ENCODE measurements at places on chromosomes 5 and 9.
A peak's percentile ranks its signal among the peaks of the same experiment; 100 is the strongest.

DNA sequence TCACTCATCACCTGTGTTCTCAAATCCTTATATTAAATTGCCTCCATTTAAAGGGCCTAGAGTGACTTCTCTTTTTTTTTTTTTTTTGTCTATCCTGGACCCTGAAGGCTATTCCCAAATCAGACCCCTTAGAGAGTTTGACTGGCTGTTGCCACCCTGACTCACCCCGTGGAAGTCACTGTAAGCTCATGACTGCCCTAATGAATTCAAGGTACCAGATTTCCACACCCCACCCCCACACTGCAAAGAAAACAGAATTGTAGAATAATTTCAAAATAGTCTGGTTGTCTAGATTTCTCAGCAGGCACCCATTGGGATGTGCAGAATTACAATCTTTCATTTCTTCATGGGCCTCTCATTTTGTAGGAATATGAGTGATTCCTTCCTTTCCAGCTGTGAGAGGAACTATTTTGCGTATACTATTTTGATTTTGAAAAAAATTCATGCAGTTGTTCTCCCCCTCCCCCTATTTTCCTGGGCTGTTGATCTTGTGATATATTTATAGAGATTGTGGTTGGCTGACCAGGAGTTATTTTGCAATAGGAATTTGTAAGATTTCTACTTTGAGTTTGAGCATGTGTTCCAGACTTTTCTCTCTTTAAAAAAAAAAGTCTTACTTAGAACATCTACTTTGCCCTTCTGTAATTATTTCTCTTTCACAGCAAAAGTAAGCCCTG lies 79.1 kb downstream of the ZNF618 start:
- DNase-seq = no peak

GRCh38 chr9:94900222-94901018 lies 173.9 kb downstream of the AOPEP start:
- no peak for DNase-seq

DNA sequence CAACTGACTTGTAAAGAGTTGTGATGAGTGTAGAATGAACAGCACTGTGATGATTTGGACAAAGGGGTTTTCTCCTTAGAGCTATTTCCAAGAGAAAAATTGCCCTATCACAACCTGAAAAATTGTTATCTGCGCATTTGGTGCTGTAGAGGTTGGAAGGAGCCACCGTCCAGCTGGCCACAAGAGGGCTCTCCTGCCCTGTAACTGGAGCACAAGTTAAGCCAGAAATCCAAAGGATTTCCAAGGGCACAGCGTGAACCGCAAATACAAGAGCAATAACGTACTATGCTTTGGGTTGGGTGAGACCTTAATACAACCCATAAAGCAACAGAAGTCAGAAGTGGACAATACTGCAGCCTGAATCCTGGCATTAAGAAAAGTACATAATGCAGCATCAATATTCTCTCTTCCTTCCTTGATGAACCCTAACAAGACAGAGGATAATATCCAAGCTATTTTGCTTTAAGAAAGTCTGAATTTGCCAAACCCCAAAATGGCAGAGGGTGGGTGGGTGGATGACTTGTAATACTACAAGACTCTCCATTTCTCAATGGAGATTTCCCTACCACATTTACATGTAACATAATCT lies 56.8 kb upstream of the SMIM32 start:
- DNase-seq = peak; percentile 21

GRCh38 chr9:129351058-129351641 lies 173.1 kb upstream of the IER5L start:
- DNase-seq = no peak

DNA sequence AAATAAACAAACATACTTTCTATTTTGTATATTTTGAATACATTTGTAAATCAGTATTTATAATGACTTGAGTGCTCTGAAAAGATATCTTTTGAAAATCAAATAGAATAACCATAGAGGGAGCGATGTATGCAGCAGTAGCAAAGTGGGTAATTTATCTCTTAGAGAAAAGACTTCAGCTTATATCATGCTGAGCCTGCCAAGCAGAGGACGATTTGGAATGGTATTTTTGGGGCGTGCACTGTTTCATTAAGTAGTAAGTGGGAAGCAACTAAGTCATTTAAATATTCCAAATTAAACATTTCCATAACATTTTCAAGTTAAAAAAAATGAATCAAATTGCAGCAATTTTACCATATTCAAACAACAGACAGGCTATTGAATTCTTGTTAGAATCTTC lies 147.6 kb downstream of the CDH10 start:
- no peak for DNase-seq

GRCh38 chr5:17217493-17218352 lies at the start of gene BASP1:
Gene BASP1, plus strand, starts transcription at chr5:17217631. Its CDS starts 57,586 bp downstream, at chr5:17275217.
- no peak for DNase-seq

GRCh38 chr5:140596321-140596741 lies 31.7 kb downstream of the SLC35A4 start:
- DNase-seq = no peak

DNA sequence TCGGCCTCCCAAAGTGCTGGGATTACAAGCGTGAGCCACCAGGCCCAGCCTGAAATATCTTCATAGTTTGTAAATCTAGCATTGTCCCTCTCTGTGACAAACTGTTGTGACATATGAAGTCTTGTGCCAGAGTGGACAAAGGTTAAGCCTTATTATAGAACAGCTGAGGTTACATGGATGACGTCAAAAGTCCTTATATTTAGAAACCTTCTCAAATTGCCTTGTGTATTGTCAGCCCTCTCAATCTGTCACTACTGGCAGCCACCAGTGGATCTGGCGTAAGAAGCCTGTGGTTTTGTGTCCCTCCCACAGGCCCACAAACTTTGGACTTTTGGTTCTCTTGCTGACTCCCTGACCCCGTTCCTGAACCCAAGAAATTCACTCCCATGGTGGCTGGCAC lies 79.4 kb upstream of the CCDC112 start:
- no peak for DNase-seq
